ENCODE measurements at places on chromosomes 1 and 21. TPM values are rescaled to one million over a fixed set of nuclear protein-coding genes. Genes with fewer than 3 reads are reported as not detected.

DNA sequence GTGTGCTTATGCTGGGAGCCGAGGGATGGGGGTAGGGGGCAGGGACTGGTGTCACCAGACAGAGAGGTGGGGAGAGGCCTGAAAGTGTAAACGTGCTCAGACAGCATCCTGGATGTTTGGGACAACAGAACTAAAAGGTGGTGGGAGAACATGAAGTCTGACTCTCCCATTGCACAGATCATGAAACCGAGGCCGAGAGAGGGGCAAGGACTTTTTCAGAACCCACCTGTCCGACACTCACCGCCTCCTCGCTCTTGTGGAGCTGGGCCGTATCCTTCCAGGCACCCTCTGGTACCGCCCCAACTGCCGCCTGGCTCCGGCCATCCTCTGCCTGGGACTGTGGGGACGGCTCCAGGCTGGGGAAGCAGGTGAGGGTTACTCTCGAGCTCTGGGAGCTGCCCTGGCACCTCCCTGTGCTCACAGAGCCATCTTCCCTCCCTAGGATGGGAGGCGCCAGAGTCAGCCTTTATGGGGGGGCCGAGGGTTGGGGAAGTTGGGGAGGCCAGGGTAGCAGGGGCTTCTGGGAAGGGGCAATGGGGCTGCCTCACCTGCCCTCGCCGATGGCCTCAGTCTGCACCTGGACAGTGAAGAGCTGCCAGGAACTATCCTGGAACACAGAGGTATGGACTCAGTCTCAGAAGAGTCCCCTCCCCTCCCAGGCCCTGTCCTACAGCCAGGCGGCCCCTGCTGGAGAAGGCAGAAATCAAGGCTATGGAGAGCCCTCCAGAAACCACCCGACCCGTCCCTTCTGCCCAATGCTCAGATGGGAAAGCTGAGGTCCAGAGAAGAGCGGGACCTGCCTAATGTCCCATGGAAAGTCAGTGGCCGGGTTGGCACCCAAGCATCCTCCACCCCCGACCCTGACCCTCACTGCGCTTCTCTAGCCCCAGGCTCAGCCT, 7.0 kb downstream of the ATP13A2 start:
- no peaks in the 10 kb centered on the region for H3K27me3 ChIP-seq
- H3K4me3 ChIP-seq = no peak overlapping the region
- H3K36me3 ChIP-seq = peaks cover 47% of the 10 kb centered on the region
- DNase-seq = no peak
- H3K4me1 ChIP-seq = peaks cover 4% of the 10 kb centered on the region

- H3K27ac ChIP-seq = peak overlapping the region; percentile 9
- H3K27me3 ChIP-seq = no peaks in the 10 kb centered on the region
- peaks cover 21% of the 10 kb centered on the region for H3K4me1 ChIP-seq
- H3K4me3 ChIP-seq = no peak overlapping the region
Measured at GRCh38 chr1:64171797-64172281, 31.6 kb upstream of the UBE2U start.

DNA sequence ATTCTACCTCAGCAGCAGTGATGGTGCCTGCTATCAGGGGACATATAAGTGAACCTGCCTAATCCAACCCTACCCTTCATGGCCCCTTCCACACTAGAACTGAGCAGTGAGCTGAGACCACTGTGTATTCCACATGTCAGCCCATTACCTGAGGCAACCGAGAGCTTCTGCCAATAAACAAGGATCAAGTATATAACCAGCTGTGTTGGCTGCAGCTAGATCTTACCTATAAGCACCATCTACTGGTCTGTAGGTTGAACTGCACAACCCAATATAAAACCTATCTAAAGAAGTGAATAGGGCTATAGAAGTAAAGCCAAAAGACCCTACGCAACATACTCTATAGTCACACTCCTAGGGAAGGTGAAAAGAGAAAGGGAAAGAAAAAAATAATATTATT, 376.9 kb downstream of the HHIPL2 start:
- DNase-seq = no peak
- H3K4me1 ChIP-seq = no peaks in the 10 kb centered on the region
- no peak overlapping the region for H3K4me3 ChIP-seq
- H3K27ac ChIP-seq = no peak overlapping the region
- H3K36me3 ChIP-seq = no peaks in the 10 kb centered on the region

- H3K4me1 ChIP-seq = no peaks in the 10 kb centered on the region
- no peak for DNase-seq
- no peaks in the 10 kb centered on the region for H3K27me3 ChIP-seq
Measured at GRCh38 chr1:203170625-203171330, 4.8 kb downstream of the MYBPH start.

GRCh38 chr1:208433086-208433485, 188.9 kb upstream of the PLXNA2 start:
- no peaks in the 10 kb centered on the region for H3K4me1 ChIP-seq
- no peaks in the 10 kb centered on the region for H3K27me3 ChIP-seq
- H3K27ac ChIP-seq = no peak overlapping the region
- DNase-seq = no peak
- no peak overlapping the region for H3K4me3 ChIP-seq
- no peaks in the 10 kb centered on the region for H3K36me3 ChIP-seq

DNA sequence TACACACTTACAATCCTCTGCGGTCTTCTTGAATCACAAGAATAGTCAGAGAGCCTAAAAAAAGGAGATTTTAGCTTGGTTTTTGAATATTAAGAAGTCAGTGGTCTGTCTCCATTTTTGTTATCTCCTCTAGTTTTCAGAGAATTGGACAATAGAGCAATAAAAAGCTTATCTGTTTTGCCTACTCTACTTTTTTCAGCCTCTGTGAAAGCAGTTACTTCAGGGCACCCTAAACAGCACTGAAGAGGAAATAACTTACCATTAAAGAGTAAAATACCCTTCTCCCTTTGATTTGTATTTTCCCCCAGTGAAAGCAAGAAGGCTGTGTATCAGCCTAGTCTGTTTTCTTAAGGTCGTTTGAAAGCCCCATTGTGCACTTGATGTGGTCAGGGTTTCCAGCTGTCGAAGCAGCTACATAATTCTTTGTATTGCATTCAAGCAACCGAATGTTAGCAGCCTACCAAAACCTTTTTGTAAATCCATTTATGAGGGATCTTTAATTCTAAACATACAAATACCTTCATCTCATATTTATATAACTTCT, 1.0 kb downstream of the NTMT2 start:
- H3K4me3 ChIP-seq = no peak overlapping the region
- no peaks in the 10 kb centered on the region for H3K27me3 ChIP-seq

DNA sequence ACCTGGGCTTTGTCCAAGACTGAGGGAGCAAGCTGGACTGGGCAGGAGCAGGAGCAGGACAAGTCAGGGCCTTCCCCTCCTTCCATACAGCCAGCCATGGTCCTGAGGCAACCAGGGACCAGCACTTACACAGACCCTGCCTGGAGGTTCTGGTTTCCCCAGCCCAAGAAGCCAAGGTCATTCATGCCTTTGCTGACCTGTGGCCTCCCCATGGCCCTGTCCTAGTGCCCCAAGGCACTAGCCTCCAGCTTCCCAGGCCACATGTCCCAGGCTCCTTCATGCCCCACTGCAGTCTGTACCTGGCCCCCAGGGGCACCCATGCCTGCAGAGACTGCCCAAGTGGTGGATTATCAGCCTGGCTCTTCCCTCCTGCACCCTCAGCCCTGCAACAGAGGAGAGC, 243.9 kb downstream of the TOMM20 start:
- no peaks in the 10 kb centered on the region for H3K27me3 ChIP-seq
- no peak overlapping the region for H3K4me3 ChIP-seq
- DNase-seq = no peak
- no peak overlapping the region for H3K27ac ChIP-seq
- peaks cover 32% of the 10 kb centered on the region for H3K4me1 ChIP-seq
- no peaks in the 10 kb centered on the region for H3K36me3 ChIP-seq

DNA sequence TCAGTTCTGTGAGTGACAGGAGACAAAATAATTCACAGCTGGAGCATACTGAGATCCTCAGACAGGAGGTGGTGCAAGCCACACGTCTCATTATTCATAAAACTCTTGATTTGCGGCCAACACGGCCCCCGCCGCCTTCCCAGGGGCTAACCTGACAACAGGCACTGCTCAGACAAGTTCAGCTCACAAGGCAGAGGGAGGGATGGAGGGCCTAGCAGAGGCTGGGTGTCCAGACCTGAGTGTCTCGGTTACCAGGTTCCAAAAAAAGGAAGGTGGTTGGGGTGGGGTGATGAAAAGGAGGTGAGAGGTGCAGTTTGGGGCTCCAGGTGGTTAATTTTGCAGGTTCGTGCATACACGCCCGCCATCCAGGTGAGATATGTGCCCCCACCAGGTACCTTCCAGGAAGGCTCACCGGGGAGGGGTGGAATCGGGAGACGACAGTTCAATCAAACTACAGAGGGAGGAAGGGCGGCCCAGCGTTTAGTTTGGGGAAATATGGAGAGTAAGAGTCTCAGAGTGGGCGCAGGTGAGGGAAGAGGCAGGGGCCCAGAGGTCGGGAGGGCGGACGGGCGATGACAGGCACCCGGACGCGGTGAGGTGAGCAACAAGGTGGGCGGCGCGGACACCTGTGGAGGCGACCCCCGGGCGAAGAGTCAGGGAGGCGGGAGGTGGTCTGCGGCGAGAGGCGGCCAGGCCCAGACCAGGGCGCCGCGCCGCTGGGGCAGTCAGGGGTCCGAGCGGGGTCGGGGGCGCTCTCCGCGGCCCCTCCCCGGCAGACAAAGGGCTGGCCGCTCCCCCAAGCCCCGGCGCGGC, 629 bp downstream of the CTNNBIP1 start:
- H3K4me1 ChIP-seq = peaks cover 12% of the 10 kb centered on the region
- H3K27ac ChIP-seq = peak overlapping the region; percentile 17
- H3K36me3 ChIP-seq = no peaks in the 10 kb centered on the region
- H3K4me3 ChIP-seq = peak overlapping the region; percentile 81
- H3K27me3 ChIP-seq = no peaks in the 10 kb centered on the region

DNA sequence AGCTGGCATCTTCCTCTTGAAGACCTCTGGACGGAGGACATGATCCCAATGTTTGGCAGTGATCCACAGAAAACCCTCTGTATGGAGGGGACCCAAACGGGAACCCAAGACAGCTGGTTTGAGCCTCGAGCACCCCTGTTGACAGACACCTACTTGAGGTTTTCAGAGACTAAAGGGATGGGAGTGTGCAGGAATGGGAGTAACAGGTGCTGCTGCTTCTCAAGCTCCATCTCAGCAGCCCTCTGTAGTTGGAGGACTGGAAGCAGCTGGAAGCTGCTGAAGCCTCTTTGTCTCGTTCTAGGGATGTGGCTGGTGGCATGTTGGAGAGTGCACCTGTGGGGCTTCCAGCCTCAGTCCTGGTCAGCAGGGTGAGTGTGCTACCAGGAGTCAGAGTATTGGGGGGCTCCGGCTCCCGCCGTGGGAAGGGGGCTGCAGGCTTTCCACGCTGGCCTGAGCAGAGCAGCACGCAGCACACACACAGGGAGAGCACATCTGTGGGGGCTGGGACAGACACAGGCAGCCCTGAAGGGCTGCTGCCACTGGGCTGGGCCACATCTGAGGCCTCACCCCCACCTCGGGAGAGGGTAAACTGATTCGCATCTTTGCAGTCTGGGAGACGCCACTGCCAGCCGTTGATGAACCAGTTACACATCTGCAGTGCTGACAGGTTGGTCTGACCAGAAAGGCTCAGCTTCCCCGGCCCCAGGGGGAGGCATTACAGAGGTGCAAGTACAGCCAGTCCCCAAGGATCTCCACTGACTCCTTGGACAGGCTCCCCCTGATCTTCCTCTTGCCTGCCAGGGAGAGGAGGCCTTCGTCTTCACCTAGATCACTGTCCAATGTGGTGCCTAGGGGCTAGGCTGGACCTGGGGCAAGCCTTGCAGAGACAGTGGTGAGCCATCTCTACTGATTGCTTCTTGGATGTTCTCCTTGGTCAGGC, 56.6 kb downstream of the ADSS2 start:
- H3K27me3 ChIP-seq = no peaks in the 10 kb centered on the region
- no peak overlapping the region for H3K4me3 ChIP-seq
- H3K27ac ChIP-seq = no peak overlapping the region
- no peaks in the 10 kb centered on the region for H3K4me1 ChIP-seq

GRCh38 chr1:232451506-232451905, 178.4 kb downstream of the SIPA1L2 start:
- H3K4me3 ChIP-seq = no peak overlapping the region
- H3K27ac ChIP-seq = no peak overlapping the region
- no peaks in the 10 kb centered on the region for H3K27me3 ChIP-seq
- DNase-seq = no peak
- H3K36me3 ChIP-seq = no peaks in the 10 kb centered on the region

DNA sequence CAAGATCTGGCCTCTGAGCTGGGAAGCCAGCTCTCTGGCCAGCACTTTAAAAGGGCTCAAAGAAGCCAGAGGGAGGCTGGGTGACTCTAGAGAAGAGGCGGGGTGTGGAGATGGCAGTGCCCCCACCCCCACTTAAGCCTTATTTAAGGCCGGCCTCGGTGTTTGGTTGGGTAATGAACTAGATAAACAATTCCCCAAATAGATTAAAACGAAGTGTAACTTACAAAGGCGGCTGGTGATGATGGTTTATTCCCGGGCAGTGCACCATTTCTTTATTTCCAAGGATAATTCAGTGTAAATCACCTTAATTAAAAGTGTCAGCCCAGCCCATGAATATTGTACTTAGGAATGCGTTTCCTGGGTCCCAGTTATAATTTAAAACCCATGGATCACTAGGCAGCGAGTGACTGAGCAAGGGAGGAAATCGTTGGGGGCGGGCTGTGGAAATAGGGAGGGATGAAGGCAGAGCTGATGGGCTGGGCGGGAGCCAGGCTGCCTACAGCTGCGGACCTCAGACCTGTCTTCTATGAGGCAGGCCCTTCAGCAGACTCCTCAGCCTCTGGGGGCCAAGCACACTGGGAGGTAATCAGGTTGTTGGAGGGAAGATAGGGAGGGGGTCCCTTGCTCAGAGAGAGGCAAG, 54.9 kb downstream of the TMEM53 start:
- no peaks in the 10 kb centered on the region for H3K4me1 ChIP-seq
- no peaks in the 10 kb centered on the region for H3K36me3 ChIP-seq
- H3K4me3 ChIP-seq = no peak overlapping the region
- no peaks in the 10 kb centered on the region for H3K27me3 ChIP-seq
- no peak overlapping the region for H3K27ac ChIP-seq

DNA sequence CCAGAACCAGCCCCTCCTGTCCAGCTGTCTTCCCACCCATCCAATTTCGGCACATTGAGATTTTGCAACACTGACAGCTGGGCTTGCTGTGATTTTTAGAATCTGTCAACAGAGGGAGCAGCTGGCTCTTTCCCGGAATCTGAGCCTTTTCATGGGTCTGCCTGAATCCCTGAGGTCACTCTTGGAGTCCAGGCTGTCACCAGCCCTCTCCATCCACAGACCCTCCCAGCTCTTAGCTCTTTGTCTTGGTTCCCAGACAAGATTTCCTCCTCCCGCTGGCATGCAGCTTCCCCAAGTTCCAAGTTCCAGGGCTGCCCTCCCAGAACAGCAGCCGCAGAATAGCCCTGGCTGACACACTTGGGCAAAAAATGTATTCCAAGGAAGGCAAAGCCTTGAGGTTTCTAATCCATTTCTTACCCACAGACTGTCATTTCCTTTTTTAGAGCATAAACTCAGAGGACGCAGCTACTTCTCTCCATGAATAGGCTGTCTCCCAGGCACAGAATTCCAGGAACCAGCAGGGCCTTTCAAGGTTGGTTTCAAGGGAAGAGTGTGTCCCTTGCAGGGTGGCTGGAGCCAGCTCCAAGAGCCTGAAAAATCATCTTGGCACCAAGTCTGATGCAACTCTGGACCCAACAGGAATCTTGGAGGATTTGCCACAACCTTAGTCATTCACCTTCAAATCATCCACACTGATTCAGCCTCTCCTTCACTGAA, 7.1 kb upstream of the TMEM61 start:
- H3K4me1 ChIP-seq = peaks cover 36% of the 10 kb centered on the region
- no peaks in the 10 kb centered on the region for H3K36me3 ChIP-seq
- H3K4me3 ChIP-seq = peak overlapping the region; percentile 40
- no peaks in the 10 kb centered on the region for H3K27me3 ChIP-seq
- peak overlapping the region; percentile 91 for H3K27ac ChIP-seq
- DNase-seq = no peak

Gene PLD5
- total RNA-seq = 12.2 TPM

Gene CCSAP
- total RNA-seq = 3.8 TPM

Gene FCRL2
- not detected for total RNA-seq

Gene VWA5B1
- not detected for total RNA-seq

Gene PEAR1
- 34.9 TPM for total RNA-seq

All from thoracic aorta (tissue), 2 donors.